ENCODE measurements at places on chromosomes 13 and 19.
A peak's percentile ranks its signal among the peaks of the same experiment; 100 is the strongest.

- no peak for DNase-seq
Measured at GRCh38 chr19:49559928-49560327, 20.4 kb downstream of the NOSIP start.

- no peak for DNase-seq
Measured at GRCh38 chr13:82070416-82070815, 1729.5 kb upstream of the SPRY2 start.

- DNase-seq: peak; percentile 20
Measured at GRCh38 chr19:28710278-28710677, 502.7 kb downstream of the UQCRFS1 start.

DNA sequence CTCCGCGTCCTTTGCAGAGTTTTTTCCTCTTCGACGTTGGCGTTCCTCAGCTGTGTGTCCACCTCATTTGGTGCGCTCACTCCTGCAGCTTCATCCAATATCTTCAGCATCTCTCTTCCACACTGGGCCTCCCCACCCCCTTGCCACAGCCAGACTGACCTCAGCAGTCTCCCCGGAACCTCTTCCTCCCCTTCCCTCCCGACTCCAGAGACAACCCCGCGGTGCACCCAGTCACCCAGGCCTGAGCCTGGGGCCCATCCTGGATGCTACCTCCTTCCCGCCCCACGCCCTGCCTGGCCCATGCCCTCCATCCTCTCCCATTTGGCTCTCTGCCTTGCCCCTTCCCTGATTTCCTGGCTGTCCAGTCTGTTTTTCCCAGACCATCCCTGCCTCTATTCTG is 8.1 kb upstream of the C5AR2 start:
- DNase-seq: no peak

DNA sequence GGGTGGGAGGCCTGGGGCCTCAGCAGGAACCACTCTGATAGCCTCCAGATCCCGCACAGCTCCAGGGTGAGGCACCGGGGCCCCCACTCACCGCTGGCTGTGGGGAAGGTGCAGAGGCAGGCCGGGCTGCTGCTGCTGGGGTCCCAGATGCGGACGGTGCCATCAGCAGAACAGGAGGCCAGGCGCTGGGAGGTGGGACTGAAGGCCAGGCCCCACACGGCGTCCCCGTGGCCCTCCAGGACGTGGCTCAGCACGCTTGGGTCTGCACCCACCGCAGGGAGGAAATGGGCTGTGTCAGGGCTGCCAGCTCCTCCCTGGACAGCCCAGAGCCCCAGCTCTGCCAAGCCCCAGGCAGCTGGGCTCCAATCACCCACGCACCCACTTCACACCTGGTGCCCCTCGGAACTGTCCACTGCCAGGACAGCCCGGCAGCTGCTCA is 6.1 kb upstream of the PRKD2 start:
- DNase-seq: no peak

DNA sequence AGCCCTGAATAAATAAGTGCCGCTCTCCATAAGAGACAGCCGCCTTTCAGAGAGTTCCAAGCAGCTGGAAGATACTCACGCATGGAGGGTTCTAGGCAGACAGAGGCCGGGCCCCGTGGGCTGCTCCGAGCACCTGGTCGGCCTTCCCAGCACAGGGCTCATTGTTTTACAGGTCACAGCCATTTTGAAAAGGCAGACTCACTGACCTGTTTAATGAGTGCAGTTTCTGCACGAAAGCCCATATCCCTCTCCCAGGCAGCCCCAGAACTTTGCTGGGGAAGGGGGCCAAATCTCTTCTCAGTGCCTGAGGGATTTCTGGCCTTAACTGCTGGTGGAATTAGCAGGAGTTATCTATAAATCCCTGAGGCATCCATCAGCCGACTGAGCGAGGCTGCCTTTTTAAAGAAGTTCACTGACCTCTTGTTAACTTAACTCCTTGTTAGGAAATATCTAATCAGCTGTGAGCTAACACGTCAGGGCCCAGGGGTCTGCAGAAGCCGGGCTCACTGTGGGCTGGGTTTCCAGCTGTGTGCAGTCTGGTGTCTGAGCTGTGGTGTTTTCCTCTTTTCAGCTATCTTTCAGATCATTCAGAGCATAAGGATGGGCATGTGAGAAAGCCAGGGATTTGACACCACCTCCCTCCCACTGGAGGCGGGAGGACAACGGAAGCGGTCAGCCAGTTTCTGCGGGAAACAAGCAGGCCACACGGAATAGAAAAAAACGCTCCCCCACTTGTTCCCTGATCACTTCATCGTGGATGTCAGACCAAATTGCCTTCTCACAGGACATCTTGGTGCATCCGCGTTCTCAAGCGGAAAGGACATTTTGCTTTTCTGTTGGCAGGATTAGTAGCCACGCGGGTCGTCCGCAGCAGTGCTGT is 23.3 kb downstream of the SERP2 start:
- DNase-seq: no peak

- DNase-seq: no peak
Measured at GRCh38 chr13:33015791-33016323, 366 bp upstream of the KL start.
